GM23248 (cell line): ENCODE measurements at places on chromosomes 16 and 17. TPM values are rescaled to one million over a fixed set of nuclear protein-coding genes. Genes with fewer than 3 reads are reported as not detected.

The CD300H gene
- total RNA-seq, result not detected in 2 replicates

The ZNF207 gene
- total RNA-seq, result 93.1 and 113 TPM in 2 replicates

The MAF gene
- 0.22 TPM in 1 of 2 replicates, not detected in the other for total RNA-seq

The CDH8 gene
- not detected in 2 replicates for total RNA-seq

The TEX2 gene
- 37.0 and 39.8 TPM in 2 replicates for total RNA-seq
